ENCODE measurements at places on chromosomes 1 and 21. TPM values are rescaled to one million over a fixed set of nuclear protein-coding genes. Genes with fewer than 3 reads are reported as not detected.

DNA sequence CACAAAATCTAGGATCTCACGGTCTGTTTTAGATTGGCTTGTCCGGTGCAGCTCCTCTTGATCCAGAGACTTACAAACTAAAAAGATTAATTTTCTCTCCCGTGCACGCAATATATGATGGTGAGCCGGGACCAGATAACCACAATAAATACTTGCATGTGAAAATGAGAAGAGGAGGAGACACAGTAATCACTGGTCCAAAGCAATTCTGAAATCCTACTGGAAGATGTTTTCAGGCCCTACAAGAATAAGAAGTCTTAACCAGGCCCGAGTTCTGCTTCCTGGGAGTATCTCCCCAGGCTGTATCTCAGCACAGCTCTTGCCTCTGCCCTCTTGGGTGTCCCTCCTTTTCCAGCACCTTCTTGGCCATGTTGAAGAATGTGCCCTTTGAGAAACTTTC lies 1.0 kb upstream of the WDR4 start:
- no peak for DNase-seq

GRCh38 chr1:17423781-17424245 lies 15.7 kb downstream of the RCC2 start:
- no peak for DNase-seq

DNA sequence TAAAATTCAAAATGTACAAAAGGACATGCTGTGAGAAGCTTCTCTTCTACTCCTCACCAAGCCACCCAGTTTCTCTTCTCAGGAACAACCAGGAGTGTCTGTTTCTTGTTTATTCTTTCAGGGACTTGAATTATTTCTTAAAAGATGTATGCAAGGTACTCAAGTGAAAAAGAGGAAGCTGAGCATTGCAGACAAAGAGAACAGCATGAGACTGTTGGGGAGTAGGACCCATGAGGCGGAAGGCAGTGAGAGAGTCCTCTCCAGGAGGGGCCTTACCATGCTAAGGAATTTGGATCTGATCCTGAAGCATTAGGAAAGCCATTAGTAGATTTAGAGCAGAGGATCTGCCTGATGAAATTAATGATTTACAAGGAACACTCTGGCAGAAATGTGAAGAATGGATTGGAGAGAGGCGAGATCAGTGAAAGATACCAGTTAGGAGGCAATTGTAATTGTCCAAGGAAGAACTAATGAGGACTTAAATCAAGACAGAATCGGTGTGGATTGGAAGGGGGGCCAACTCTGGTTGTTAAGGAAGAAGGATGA lies 14.7 kb upstream of the SSX2IP start:
- peak; percentile 19 for DNase-seq

- no peak for DNase-seq
Observed at GRCh38 chr1:162561616-162562469, at the start of gene UAP1. Gene UAP1 (plus strand): TSS chr1:162561722. CDS start chr1:162566069, 4,347 bp downstream.

GRCh38 chr1:232650845-232651244 lies 20.9 kb upstream of the SIPA1L2 start:
- no peak for DNase-seq

DNA sequence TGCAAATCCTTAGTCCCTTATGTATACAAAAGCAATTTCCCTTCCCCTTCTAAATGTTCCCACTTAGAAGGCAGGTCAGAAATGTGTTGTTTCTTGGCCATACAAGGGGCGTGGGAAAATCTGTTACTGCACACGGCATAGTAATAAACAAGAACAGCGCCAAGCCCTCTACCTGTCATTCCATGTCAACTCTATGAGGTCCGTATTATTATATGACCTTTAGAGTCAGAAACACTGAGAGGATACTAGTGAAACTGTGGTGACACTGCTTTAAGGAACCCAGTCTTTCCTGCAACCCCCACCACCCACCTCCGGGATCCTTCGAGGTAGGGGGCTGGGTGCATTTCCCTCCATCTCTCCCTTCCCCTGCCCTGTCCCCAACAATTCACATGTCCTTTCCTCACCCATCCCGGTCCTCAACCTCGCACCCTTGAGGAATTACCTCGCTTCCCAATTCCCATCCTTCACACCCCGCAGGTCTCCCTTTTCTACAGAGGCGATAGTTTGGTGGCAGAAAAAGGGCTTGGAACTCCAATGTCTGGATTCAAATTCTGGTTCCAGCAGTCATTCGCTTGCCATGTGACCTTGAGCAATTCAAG lies 647 bp downstream of the SDHB start:
- DNase-seq = no peak

GRCh38 chr1:232556351-232556750 lies 73.6 kb downstream of the SIPA1L2 start:
- DNase-seq = no peak

DNA sequence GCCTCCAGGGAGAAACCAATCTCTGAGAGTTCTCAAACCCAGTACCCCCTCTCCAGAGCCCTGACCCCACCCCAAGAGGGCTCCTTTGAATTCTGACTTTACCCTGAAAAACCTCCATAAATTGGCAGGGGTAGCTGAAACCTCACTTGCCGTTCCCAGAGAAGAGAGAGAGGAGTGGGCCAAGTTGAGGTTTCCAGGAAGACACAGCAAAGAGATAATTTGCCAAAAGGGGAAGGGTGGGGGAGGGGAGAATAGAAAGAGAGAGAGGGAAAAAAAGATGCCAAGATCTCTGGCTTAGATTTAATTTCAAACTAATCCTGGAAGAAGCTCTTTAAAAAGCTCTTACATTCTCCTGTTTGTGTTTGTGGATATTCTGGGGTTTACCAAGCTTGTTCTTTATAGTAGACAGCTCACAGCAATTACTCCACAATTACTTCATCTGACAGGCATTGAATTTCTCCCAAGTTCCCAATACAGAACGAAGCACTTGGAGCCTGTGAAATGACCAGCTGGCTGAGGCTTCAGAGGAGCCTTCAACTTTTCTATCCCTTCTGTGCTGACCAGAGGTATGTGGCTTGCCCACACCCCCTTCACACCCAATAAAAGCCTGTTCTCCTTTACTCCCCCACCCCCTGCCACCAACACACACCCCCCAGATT lies 1.1 kb upstream of the GRHL3 start:
- no peak for DNase-seq

DNA sequence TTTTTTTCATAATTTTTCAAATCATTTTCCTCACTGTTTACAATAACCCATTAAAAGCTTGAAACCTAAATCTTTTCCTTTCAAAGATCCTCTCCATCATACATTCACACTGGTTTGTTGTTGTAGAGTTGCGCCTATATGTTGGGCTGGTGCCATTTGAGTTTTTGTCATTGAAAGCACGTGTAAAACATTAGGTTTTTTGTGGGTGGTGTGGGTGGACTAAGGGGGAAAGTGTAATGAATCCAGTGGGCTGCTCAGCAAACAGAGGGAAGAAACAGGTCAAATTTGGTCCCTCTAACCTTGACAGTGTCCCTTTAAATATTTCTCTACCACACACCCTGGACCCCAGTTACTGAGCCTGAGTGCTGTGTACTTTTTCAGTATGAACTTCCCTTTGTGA lies 46.8 kb downstream of the KDM1A start:
- DNase-seq = no peak

DNA sequence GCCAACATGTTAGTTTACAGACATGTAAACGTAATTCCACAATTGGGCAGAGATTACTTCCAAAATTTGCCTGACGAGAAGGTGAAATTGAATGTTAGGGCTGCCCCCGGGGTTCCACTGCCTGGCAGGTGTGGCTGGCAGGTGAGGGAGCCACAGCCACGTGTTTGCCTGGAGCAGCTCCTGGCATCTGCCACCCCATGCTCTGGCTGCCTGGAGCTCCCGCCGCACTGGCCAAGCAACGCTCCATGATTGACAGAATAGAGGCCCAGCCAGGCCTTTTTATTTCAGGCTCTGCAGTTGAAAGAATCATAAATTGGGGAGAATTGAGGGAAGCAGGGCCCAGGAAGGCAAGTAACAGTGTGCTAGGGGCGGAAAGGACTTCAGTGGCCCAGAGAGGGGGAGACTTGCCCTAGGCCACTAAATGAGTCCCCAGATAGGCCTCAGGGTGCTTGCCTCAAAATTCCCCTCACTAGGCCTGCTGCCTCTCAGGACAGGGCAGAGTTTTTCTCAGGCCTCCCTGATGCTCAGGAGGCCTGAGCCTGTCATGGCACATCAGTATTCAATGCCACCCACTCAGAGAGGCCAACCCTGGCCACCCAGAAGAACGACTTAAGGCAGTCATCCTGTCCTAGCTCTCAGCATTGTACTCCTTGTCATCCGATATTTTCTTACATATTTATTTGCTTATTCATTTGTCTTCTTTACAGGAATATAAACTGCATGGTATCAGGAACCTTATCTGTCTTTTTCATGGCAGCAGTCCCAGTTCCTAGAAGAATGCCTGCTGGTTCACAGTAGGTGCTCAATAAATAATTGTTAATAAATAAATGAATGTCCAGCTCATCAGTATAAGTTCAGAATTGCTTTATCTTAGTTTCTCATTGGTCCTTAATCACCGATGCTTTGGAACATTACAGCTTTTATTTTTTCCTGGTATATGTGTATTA lies 16.6 kb upstream of the S1PR1 start:
- no peak for DNase-seq

GRCh38 chr1:239843541-239843940 lies 248.1 kb upstream of the FMN2 start:
- no peak for DNase-seq

- DNase-seq = no peak
Observed at GRCh38 chr1:66383611-66384010, 150.3 kb upstream of the SGIP1 start.

GRCh38 chr1:18803851-18804250 lies 55.6 kb downstream of the TAS1R2 start:
- peak; percentile 66 for DNase-seq

GRCh38 chr1:74246315-74246714 lies 11.1 kb downstream of the TNNI3K start:
- no peak for DNase-seq

DNA sequence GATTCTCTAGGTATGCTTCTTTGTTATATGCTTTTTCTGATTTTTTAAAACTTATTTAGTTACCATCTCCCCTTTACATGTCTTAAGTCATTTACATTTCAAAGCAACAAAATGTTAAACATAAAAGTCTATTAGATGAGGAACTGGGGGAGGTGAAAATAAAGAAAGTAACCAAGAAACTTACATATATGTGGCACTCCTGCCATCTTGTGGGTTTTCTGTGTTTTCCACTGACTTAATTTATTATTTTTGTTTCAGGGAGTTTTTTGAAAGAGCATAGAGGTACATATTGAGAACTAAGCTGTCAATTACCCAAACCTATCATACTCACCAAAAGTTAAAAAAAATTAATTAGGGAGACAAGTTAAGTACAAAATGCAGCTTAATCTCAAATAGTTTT lies 1531.1 kb downstream of the MRPL39 start:
- no peak for DNase-seq

- no peak for DNase-seq
Observed at GRCh38 chr1:76142771-76143540, 68.4 kb downstream of the ST6GALNAC3 start.

- DNase-seq = no peak
Observed at GRCh38 chr1:101898137-101898536, 98.6 kb downstream of the OLFM3 start.

DNA sequence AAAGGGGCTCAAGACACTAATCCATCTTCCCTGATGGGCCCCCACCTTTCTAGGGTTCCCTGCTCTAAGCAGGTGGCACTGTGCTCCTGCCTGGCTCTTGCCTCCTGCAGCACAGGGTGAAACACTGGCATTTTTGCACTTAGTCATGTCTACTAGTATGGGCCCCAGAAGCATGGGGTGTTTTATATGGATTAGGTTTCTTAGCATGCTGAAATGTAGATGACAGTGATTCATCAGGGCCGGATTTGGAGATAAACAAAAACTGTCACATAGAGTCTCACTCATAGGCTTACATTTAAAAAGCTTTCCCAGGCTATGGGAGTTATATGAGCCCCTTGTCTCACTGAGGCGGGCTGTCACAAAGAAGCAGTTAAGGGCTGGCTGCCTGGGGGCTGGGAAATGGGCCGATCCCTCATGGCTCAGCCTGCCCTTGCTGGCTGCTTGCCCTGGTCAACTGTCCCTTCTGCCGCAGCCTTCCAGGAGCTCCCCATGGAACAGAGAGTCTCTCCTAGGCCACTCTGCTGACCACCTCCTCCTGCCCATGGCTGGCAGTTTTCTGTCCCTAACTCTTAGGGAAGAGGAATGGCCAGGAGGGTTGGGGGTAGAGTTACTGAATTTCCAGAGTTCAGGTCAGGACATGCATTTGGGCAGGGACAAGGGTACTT lies 6.5 kb downstream of the GALNT2 start:
- DNase-seq = no peak

- no peak for DNase-seq
Observed at GRCh38 chr1:226001963-226002666, 3.0 kb upstream of the SDE2 start.

GRCh38 chr1:159999204-159999603 lies 32.6 kb downstream of the PIGM start:
- no peak for DNase-seq

- DNase-seq = peak; percentile 63
Observed at GRCh38 chr21:14382486-14382834, 486 bp downstream of the HSPA13 start.

DNA sequence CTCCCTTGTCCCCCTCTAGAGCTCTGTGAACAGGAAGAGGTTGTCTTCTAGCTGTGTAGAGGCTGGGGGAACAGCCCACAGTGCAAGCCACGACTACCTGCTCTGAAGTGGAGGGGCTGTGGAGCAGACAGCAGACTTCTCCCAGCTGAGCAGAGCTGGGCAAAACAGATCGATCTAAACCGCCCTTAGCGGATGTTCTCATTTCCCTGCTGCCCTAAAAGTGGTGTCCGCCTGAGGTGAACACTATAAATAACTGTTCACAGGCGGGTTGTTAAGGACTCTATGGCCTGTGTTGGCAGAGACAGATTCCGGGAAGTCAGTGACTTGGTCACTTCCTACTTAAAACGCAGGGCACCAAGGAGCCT lies 203.2 kb downstream of the RHOU start:
- DNase-seq = no peak

DNA sequence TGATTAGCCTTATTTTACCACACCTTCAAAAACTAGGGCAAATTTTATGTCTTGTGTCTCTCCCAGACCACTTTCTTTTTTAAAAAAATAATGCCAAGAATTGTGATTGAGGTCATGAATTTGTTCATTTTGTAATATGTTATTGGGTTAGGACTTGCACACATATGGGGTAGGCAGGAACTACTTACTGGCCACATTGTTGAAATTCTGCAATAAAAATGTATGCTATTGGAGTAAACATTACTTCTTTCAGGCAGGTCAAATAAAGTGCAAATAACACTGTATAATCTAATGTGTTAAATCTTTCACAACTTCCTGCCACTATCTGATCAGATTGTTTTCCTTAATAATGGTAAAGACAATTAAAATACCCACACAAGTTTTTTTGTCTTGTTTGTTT lies 166.6 kb upstream of the COL11A1 start:
- DNase-seq = no peak

GRCh38 chr1:42250164-42250563 lies 84.9 kb downstream of the FOXJ3 start:
- no peak for DNase-seq

Gene IL20
- total RNA-seq = not detected

Gene BECN2
- not detected for total RNA-seq

Gene MAEL
- total RNA-seq = not detected

Gene MXRA8
- 80.1 TPM for total RNA-seq

Gene ZBTB8B
- 1.4 TPM for total RNA-seq

Gene FABP3
- 14.4 TPM for total RNA-seq

Gene RPL5
- 2,538 TPM for total RNA-seq

Gene MMP23B
- total RNA-seq = 11.9 TPM

Gene NR0B2
- total RNA-seq = not detected
